ENCODE measurements at places on chromosomes 11 and 22. TPM values are rescaled to one million over a fixed set of nuclear protein-coding genes. Genes with fewer than 3 reads are reported as not detected.
A peak's percentile ranks its signal among the peaks of the same experiment; 100 is the strongest.

DNA sequence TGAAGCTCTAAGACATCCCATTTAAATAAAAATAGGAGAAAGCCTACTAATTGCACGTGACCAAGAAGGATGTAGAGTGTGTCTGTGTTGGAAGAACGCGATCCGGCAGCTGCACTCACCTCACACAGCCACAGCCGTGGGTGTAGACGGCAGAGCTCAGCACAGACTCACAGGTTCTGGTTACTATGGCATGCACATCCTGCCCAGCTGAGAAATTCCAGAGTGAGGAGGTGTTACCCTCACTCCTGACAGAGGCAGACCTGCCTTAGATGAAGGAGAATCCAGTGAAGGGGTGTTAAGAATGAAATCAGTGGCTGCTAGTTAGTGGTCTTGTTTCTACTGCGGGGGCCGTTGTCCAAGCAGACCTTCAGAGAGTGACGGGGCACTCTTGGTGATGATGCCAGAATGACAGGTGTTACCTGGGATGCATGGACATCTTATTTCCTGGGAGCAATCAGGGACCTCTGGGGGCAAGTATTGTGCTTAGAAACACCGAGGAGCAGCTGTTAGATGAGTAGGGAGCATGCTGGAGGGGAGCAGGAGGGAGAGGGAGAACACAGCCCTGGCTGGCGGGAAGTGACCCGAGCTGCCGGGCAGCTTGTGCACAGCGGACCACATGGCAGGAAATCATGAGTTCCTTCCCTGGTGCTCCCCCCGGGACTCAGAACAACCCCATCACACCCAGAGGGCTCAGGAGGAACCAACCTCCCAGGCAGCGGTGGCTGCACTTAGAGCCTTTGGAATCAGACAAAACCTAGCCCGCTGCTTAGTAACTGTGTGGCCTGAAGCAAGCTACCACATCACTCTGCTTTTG is 12.3 kb downstream of the KCNJ5 start:
- H3K27me3 ChIP-seq = peaks cover 24% of the 10 kb centered on the region
- H3K4me1 ChIP-seq = peaks cover 18% of the 10 kb centered on the region
- DNase-seq = no peak
- H3K4me3 ChIP-seq = no peak overlapping the region

Gene ADAMTS8
- not detected for polyA plus RNA-seq

DNA sequence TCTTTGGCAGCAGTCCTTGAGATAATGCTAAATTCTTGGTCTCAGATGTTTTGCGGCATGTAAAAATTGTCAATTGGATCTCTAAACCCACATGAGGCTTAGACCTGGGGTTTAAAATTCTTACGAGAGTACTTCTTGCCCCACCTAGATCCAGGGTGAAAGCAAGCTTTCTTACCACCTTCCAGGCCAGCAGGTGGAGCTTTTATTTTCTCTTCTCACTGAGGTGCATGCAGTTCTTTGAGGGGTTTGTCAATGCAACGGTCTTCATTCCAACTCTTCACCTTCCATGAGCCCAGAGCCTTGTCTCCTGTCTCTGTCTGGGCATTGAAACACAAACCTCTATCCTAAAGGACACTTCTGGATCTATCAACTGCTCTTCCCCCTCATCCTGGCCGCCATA is 154.1 kb downstream of the MYO18B start:
- no peak overlapping the region for H3K4me3 ChIP-seq
- no peaks in the 10 kb centered on the region for H3K4me1 ChIP-seq
- no peak for DNase-seq

DNA sequence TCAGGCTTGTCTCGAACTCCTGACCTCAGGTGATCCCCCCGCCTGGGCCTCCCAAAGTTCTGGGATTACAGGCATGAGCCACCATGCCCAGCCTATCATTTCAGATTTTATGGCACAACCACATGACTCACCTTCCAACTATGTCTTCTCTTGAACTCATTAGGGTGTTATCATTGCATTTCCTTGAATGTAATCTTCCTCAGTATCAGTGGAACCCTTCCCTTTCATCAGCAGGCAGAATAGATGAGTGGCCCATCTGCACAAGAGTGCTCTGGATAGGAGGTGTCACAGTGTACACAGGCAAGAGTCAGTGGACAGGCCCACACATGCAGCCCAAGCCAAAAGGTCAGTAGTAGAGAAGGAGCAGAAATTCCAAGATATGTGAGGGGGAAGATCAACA is 29.1 kb upstream of the AQP11 start:
- no peak overlapping the region for H3K27ac ChIP-seq
- no peak for DNase-seq
- no peak overlapping the region for H3K4me3 ChIP-seq
- H3K27me3 ChIP-seq = no peaks in the 10 kb centered on the region
- no peaks in the 10 kb centered on the region for H3K4me1 ChIP-seq

DNA sequence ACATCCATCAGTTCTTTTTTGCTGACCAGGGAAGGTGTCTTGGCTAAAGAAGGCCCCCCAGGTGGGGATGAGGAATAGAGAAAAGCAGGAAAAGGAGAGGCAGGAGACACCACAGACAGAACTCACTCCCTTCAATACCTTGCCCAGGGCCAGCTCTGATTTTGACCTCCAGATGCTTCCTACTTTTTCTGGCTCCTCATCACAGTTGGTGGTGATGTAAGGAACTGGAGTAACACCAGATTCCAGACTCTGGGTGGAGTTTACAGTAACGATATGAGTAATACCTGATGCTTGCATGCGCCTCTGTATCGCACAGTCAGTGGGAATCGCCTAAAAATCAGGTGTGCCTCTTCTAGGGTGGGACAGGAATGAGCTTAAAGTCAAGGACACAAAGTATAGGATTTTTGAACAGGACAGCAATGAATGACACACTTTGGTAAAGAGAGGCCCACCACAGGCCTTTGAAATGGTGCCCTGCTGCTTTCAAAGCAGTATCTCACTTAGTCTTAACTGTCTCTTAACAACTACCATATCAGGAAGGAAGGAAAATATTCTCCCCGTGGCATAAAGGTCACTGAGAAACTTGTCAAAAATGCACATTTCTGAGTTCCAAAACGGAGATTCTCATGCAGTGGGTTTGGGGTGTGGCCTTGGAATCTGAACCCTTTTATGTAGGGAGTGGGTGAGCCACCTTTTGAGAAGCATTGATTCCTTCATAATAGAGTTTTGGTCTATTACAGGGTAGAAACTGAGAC is 140.8 kb downstream of the SNX19 start:
- no peak overlapping the region for H3K27ac ChIP-seq
- no peak overlapping the region for H3K4me3 ChIP-seq
- no peaks in the 10 kb centered on the region for H3K4me1 ChIP-seq

DNA sequence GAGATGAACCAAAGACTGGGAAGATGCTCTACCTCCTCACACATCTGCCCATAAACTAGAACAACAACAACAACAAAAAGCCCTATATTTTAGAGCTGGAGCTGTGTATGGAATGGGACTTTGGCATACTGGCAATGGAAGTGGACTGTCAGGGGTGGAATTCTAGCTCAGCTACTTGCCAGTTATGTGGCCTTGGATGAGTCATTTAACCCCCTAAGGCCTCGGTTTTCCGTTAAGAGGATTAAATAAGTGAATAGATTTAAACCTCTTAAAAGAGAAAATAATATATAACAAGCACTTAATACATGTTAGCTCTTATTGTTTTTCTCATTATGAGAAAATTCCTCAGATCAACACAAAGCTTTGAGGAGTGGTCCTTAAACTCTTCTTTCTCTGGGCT is 195.0 kb downstream of the KIF18A start:
- H3K27me3 ChIP-seq = no peaks in the 10 kb centered on the region
- no peak overlapping the region for H3K27ac ChIP-seq
- H3K4me1 ChIP-seq = no peaks in the 10 kb centered on the region
- no peak overlapping the region for H3K4me3 ChIP-seq
- H3K36me3 ChIP-seq = no peaks in the 10 kb centered on the region

DNA sequence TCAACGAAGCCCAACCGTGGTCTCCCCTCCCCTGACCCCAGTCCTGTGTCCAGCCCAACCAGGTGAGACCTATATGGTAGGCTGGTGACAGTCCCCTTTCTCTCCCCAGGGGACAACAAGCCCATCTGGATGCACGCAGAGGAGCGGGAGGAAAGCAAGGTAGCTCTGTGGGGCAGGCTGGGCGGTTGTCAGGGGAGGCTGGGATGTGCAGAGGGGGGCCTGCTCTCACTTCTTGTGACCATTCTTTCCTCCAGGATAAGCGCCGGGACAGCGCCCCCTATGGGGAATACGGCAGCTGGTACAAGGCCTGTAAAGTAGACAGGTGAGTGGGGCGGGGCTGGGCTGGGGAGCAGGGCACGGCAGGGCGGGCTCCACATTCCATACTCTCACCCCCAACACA is 3.5 kb upstream of the RAB1B start:
- peaks cover 26% of the 10 kb centered on the region for H3K4me1 ChIP-seq
- no peak for DNase-seq
- H3K27me3 ChIP-seq = no peaks in the 10 kb centered on the region
- H3K27ac ChIP-seq = no peak overlapping the region

Gene PLAAT5
- not detected for polyA plus RNA-seq

DNA sequence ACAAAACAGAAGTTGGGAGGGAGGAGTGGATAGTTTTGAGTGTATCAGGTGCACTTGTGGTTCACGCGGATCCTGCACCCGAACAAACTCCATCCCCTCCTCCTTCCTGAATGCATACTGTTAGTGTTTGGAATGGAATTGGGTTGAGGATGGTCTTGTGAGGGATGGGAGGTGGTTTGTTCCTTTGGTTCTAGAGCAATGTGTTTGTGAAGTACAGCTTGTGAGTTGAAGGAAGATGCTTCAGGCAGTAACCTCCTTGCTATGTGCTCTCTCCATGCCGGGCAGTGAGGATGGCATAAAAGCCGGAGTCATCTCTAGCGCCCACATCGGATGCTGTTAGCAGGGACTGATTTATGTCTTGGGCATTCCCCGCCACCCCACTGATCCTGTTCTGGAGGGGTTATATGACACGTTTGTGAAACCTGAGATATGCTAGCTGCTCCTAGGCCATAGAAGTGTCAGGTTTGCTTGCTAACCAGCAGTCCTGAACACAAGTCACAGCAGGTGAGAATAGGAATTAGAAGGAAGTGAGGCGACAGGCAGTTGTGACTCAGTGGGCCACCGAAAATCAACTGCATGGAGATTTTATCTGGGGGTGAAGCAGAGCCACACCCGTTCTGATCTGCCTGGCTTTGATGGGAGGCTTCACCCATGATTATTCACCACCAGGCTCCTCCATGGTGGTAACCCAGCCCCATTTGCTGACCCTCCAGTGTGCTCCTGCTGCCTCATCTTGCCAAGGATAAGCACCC is 2.2 kb downstream of the BCR start:
- no peaks in the 10 kb centered on the region for H3K27me3 ChIP-seq
- no peak for DNase-seq
- peak overlapping the region; percentile 91 for H3K4me3 ChIP-seq
- H3K36me3 ChIP-seq = no peaks in the 10 kb centered on the region

Gene KCNQ1
- polyA plus RNA-seq = 7.9 TPM

DNA sequence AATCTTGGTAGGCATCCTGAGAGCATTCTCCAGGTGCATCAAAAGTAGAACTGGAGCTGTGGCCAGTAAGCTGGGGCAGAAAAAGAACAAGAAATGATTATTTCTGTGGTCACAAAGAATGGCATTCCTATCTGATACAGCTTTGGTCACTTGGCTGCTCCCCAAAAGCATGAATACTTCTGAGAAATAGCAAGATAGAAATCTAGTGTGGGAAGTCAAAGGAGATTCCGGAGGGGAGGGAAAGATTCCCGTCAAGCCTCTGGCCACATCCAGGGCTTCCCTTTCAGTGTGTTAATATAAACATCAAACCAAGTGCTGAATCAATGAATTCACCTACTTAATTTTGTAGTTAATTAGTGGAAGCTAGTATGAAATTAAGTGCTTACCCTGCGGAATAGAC is 1185.4 kb downstream of the LRRC4C start:
- H3K27ac ChIP-seq = no peak overlapping the region
- no peaks in the 10 kb centered on the region for H3K36me3 ChIP-seq
- no peak for DNase-seq
- no peaks in the 10 kb centered on the region for H3K4me1 ChIP-seq
- no peak overlapping the region for H3K4me3 ChIP-seq

Gene CHRM1
- not detected for polyA plus RNA-seq

GRCh38 chr11:47641600-47642098 is 710 bp downstream of the MTCH2 start:
- peaks cover 18% of the 10 kb centered on the region for H3K36me3 ChIP-seq
- H3K4me1 ChIP-seq = peaks cover 17% of the 10 kb centered on the region
- H3K27me3 ChIP-seq = no peaks in the 10 kb centered on the region
- peak overlapping the region; percentile 91 for H3K27ac ChIP-seq

Gene ZNRF3
- polyA plus RNA-seq = 0.06 TPM

Gene RFPL2
- polyA plus RNA-seq = 0.34 TPM

GRCh38 chr11:93244018-93244417 is 46.2 kb upstream of the SLC36A4 start:
- DNase-seq = no peak
- no peak overlapping the region for H3K4me3 ChIP-seq
- H3K27ac ChIP-seq = no peak overlapping the region
- no peaks in the 10 kb centered on the region for H3K4me1 ChIP-seq
- H3K36me3 ChIP-seq = no peaks in the 10 kb centered on the region
